Stimulated activated CD4-positive, alpha-beta T cell treated with anti-CD3 and anti-CD28 coated beads, Interleukin-1b, Interleukin-23, amount 100 ng/mL, for 1 hour (primary cell): ENCODE measurements at places on chromosomes 6 and 20.

- DNase-seq: no peak
Measured at GRCh38 chr6:132041706-132042105, 90.5 kb upstream of the CCN2 start.

- no peak for DNase-seq
Measured at GRCh38 chr6:166584853-166585429, 1.5 kb downstream of the RAMACL start.

DNA sequence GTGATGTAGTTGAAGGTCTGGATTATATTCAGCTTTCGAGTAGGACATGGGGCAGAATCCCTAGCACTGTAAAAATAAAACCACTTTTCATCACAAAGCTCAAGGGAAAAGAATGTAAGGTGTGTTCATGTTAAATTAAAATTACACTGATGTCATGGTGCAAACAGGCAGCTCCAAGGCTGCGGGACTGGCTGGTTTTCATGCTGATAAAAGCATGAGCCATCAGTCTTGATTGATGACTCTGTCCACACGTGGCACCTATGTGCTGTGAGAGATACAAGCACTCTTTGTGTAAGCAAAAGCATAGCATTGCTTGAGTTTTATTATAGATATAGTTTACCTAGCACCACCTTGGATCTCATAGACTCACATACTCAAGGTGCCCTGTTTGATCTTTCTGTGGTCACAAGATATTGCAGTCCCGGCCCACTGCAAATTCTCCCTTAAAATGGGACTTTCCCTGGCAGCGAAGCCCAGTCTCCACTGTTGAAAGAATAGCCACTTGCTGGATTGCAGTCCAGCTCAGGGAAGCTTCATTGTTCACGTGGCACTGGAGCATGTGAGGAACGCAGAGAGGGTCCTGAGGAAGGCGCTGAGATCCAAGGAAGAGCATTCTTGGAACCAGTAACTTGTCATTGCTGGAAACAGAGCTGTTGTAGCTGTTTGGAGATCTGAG, 90.6 kb downstream of the TIAM2 start:
- no peak for DNase-seq

DNA sequence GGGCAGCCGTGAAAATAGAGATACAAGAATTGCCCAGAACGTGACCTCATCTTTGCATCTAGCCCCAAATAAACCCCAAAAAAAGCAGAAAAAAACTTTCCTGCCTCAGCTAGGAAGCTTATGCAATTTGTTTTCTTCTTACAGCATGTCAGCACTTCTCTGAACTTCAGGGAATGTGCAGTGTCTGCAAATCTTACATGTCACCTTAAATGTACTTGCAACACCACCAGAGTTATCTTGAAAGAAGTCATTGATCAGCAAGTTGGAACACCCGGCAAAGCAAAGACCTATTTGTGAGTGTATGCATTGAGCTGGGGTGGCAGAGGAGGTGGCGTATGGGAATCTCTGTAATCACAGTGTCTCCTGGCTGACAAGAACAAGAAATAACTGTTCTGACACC, 123.4 kb downstream of the PKHD1 start:
- DNase-seq: no peak

- no peak for DNase-seq
Measured at GRCh38 chr6:165616116-165616515, 46.9 kb downstream of the PDE10A start.

DNA sequence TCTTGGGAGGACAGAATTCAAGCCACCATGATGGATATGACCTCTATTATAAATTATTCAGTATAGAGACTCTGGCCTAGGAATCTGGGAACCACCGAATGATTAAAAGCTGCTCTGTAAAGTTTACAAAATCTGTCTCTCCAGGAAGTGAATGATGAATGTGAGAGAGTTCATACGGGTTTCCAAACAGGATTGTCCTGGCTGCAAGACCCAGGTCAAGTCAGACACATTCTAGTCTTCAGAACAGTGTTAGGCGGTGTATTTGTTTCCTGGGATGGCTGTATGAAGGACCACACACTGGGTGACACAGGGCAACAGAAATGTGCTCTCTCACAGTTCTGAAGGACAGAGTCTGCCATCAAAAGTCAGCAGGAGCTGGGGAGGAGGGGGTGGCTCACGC, 222.4 kb downstream of the ZNF217 start:
- DNase-seq: no peak

DNA sequence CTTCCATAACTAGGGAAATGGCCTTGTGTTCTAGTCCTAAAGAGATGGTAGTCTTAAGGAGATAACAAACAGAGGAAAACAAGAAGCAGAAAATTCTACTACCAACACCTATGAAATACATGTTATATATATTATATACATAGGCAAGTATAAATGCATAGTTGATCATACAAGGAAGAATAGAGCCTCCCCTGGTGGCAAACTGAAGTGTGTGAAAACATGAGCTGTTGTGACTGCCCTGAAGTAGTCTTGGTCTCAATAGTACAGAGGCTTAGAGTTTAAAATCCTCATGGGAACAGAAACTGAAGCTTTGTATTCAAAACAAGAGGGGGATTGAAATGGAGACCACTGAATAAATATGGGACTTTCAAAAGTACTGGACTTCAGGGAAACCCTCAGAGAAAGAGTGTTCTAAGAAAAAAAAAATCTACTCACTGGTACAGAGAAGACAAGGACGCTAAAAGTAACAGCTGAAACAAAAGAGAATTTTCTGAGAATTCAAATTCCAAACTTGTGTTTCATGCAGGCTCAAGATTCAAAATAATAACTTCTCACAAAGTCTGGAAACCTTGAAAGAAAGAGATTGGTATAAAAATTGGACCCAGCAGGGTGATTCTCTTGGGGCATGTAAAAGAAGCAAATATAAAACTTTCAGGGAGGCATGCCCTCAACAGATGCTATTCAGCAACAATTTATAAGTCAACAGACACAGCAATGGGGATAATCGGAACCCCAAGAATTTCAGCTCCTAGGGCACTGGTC, 59.7 kb upstream of the SAMD3 start:
- no peak for DNase-seq

DNA sequence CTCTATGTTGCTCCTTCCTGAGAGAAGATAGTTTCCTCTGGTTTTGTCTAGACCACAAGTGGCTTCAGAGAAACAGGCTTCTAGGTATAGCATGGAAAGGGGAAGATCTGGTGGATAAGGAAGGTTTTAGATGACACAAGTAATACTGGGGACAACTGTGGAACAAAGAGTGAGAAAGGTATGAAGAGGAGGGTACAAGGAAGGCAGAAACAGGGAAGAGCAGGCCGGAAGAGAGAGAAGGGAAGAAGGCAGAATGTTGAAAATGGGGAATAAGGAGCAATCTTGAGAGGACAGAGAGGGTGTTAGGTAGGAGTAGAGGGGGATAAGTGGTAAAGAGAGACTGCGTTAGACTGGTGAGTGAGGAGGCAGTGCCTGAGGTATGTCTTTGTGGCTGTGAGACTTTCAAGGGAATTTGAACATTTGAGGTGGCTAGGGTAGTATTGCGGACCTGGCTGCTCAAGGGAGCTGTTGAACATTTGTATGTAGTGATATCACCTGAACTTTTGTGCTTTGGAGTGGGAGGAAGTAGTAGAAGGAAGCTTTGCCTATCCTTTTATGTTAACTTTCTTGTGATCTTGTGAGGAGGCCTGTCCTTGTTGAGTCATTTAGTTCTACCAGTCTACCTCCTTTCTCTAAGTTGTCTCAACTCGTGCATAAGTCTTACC, 69.5 kb downstream of the FOXO3 start:
- DNase-seq: no peak

DNA sequence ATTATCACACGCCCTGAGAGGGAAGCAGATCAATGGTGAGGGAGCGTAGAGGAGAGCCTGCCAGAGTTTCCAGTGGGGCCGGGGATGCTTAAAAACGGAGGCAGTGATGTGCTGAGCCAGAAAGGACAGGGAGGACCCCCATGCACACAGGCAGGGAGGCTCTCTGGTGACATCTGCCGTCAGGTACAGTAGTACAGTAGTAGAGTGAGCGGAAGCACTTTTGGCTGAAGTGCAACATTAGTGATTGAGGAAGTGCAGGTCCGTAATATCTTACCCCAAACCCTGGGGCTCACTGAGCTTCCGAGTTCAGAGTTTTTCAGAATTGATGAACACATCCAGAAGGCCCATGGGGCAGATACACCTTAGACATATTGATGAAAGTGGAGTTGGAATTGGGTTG, 42.1 kb downstream of the GFRA4 start:
- DNase-seq: no peak
